ENCODE measurements at places on chromosomes 3 and 15.

GRCh38 chr3:30943206-30943605, 48.7 kb upstream of the GADL1 start:
- no peak for DNase-seq

- DNase-seq = no peak
These were observed 130.3 kb downstream of the CHDH start for GRCh38 chr3:53715815-53716483.

- peak; percentile 81 for DNase-seq
These were observed 7.9 kb downstream of the FAH start for GRCh38 chr15:80160570-80161156.

- no peak for DNase-seq
These were observed 40.5 kb upstream of the ROPN1 start for GRCh38 chr3:124032311-124032880.

- DNase-seq = no peak
These were observed 3.0 kb upstream of the NGRN start for GRCh38 chr15:90262426-90262825.

DNA sequence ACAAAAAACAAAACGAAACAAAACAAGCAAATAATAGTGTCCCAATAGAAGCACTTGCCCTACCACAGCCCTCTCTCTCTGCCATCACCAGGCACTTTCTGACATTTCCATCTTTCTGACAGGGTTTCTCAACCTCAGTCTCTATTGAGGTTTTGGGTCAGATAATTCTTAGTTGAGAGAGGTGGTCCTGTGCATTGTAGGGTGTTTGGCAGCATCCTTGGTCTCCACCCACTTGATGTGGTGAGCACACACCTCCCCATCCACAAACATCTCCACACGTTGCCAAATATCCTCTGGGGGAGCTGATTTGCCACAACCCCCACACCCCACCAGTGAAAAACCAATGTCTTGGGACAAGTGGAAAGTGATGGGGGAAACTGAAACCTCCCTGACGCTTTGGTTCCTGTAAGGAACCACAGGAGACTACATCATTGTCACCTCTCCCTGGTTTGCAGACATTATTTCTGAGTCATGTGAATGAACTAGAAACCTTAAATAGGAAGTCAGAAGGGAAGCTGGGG, 733.7 kb upstream of the CFAP20DC start:
- DNase-seq = peak; percentile 61

GRCh38 chr15:60326343-60326742, 71.4 kb downstream of the ANXA2 start:
- no peak for DNase-seq

DNA sequence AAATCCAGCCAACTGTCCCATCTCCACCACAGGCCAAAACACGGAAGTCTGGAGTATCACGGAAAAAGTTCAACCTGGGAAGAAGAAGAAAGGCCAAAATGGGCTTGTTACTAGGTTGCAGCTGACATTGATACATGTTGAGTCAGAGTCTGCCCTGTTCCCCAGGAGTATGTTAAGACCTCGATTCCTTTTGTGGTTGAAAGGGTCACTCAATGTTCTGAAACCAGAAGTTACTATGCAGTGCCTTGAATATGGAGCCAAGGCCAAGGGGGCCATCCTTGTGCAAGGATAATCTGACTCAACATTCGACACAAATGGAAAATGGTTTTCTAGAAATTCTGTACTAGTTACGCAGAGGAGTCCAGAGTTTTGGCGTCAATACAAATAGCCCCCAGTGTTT, 104.2 kb downstream of the DGKG start:
- DNase-seq = no peak

GRCh38 chr3:10697918-10698317, 118.1 kb upstream of the SLC6A11 start:
- DNase-seq = no peak

DNA sequence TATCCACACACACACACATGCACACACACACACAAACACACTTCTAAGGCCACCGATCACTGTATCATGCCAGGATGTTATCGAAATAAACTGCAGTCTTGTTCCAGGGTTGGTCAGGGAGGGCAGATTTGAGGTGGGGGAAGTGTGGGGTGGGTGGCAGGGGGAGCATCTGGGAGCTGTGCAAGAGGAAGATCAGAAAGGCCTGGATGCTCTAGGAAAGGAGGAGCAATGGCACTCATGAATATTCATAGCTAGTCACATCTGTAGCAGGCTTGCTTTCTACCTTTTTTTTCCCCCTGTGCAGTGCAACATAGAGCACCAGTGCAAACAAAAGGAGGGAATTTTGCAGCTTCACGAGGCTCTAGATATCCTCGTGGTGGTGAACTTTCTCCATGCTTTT, 84.9 kb downstream of the MEIS2 start:
- DNase-seq = no peak

- no peak for DNase-seq
These were observed 51.2 kb downstream of the LYSMD4 start for GRCh38 chr15:99681990-99682389.

DNA sequence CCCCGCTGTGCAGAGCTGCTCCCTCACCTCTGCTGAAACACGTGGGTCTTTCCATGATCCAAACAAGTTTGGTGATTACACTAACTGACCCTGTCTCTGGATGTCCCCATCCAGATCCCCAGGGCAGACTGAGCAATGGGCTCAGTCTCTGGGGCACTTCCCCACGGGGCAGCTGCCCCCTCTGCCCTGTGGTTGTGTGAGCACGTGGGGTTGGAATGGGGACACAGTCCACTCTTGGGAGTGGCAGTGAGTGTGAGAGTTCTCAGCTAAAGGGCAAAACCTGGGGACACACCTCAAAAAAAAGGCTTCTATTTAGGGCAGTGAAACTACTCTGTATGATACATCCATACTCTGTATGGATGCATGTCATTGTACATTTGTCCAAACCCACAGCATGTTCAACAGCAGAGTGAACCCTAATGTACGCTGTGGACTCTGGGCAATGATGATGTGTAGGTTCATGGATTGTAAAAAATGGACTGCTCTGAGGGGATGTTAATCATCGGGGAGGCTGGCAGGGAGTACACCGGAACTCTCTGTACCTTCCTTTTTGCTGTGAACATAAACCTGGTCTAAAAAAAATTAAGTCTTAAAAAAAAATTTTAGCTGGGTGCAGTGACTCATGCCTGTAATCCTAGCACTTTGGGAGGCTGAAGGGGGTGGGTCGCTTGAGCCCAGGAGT, 49.9 kb upstream of the BLM start:
- no peak for DNase-seq

GRCh38 chr15:99582508-99582960, 16.8 kb downstream of the MEF2A start:
- DNase-seq = no peak

- no peak for DNase-seq
These were observed 95.3 kb downstream of the ITPR1 start for GRCh38 chr3:4588466-4588865.

DNA sequence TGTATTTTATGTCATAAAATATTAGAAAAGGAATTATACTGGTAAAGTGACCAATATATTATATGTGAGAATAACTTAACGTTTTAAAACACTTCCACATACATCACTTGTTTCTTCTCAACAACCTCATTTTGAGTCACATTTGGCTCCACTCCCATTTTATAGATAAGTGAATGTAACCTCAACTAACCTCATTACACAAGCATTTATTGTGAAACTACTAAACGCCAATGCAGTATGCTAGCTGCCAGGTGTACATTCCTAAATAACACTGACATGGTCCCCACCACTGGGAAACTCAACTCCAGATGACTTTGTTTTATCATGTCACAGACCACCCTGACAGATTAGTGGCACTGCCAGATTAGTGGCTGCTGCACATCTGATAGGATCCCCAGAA, 249.7 kb upstream of the CNTN4 start:
- DNase-seq = no peak

- no peak for DNase-seq
These were observed 99.6 kb upstream of the ETV5 start for GRCh38 chr3:186208296-186208989.

DNA sequence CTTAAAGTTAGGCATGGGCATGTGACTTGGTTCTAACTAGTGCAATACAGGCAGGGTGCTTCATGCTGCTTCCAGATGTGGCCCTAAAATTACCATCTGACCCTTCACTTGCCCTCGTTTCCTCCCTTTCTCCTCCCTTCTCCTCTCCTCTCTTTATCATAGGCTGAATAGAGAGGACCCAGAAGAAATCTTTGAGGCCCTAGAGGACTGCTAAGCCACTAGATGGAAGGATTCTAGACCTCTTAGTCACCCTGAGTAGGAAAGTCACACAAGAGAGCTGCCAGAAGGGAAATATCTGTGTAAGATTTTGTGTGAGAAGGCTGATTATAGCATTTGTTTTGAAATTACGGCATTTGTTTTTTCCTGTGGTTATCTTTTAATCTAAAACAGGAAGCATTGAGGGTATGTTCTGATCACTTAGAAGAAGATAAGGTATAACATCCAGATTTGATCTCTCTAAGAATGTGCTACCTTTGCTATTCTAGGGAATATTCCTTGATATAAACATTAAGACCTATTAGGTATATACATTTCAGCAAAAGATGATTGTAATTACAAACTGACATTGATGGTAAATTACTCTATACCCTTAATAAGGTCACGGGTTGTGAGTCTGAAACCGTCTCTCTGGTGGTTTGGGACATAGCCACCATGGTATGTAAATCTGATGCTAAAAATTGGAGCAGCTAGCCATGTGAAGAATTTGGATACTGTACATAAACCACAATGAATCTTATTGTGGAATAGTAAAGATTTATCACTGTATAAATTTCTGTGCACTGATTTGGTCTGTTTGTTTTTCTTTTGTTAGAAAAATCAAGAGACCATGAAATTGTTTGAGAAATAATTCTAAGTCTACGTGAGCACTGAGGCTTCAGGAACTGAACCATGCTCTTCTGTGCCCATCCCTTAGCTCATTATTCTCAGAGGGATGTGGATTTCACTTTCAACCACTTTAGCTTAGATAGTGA, 84.1 kb downstream of the TP63 start:
- DNase-seq = no peak

GRCh38 chr3:34005886-34006285, 207.5 kb downstream of the PDCD6IP start:
- no peak for DNase-seq

DNA sequence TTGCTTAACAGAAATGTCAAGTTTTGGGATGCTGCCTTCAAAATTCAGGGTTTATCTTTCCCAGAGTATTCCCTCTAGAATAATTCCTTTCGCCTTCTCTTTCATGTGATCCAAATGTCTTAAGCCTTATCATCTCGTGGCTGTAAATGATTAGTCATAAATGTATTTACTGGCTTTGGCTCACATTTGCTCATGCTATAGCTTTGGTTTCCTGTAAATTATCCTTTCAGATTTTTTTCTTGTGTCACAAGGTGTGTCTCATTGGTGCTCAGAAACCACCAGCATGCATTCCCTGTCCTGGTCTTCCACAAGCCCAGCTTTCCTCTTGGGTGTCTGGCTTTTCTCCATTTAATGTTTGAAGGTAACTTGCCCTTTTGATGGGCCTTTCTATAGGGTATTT, 692.7 kb upstream of the ALCAM start:
- DNase-seq = no peak

DNA sequence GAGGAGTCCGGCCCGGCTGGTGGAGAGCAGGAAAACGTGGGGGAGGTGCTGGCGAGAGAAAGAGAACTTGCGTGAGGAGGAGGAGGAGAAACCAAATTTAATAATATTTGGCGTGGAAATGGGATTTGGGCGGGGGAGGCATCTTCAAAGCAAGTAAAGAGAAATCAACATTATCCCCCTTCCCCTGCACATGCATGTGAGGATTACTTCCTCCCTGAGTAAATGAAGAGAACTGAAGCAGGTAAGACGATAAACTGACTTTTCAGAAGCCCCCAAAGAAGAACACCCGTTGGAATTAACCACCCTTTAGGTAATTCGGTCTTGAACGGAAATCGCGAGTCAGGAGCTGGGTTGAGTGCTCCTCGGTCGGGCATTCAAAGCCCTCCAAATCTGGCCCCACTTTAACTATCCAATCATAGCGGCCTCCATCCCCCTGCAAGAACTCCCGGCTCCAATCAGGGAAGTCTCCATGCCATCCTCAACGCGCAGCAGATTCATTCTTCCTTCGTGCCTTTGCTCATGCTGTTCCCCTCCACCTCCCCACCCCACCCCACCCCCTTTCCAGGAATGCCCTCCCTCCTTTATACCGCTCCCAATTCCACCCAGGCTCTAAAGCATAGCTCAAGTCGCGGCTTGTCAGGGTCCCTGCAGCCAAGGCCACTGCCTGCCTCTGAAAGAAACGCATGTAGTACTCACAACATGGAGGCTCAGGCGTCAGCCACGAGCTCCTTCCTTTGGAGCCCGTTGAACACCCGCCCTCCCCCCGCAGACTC, 545 bp upstream of the RFX7 start:
- DNase-seq = peak; percentile 55

DNA sequence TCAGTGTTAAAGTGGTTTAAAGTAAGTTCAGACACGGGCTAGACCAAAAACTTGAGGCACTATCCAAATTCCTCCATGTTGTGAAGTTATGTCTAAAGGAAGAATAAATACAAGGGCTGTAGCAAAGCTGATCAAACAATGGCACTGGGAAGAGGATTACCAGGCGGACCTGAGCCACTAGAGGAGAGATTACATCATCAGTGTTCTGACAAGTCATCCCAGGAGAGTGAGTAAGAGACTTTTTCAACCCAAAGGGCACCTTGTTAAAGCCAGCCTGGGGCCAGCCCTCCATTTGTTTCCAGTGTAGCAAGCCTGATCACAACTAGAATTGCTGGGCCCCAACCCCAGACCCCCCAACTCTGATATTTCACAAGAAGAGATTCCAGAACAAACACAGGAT, 166.9 kb downstream of the DCLK3 start:
- no peak for DNase-seq

- peak; percentile 34 for DNase-seq
These were observed 345.1 kb downstream of the IL5RA start for GRCh38 chr3:2765002-2765579.

DNA sequence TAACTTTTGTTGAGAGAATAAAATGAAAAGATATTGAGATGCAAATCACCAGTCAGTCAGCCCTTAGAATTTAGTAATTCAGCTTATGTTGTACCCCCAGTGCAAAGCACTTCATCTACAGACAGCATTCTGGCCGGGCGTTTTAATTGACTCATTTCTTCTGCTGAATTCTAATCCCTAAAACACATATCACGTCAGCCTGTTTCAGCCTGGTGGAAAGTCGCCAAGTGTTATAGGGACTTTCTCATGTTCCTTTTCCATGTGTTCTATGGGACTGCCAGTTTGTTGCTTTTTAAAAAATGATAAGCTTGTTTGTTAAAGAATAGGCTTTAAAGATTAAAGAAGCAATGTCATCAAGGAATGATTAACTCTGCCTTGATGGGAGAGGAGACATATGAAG, 169.7 kb upstream of the BFSP2 start:
- DNase-seq = no peak

- DNase-seq = no peak
These were observed 583.3 kb upstream of the CBLB start for GRCh38 chr3:106452096-106452495.

GRCh38 chr3:177594096-177594495, 396.8 kb upstream of the TBL1XR1 start:
- DNase-seq = no peak

All from activated naive CD4-positive, alpha-beta T cell treated with anti-CD3 and anti-CD28 coated beads for 36 hours (primary cell).